CD4-positive, alpha-beta T cell treated with Interleukin-4 for 1 hour (primary cell): ENCODE measurements at places on chromosomes 4 and X.

- peak; percentile 45 for DNase-seq
Observed at GRCh38 chr4:107736924-107737448, 17.0 kb upstream of the PAPSS1 start.

- DNase-seq: no peak
Observed at GRCh38 chr4:165301833-165302232, 25.6 kb upstream of the MSMO1 start.

- no peak for DNase-seq
Observed at GRCh38 chrX:54473993-54474859, 21.8 kb downstream of the FGD1 start.

- DNase-seq: no peak
Observed at GRCh38 chrX:554271-554670, 76.3 kb upstream of the SHOX start.

DNA sequence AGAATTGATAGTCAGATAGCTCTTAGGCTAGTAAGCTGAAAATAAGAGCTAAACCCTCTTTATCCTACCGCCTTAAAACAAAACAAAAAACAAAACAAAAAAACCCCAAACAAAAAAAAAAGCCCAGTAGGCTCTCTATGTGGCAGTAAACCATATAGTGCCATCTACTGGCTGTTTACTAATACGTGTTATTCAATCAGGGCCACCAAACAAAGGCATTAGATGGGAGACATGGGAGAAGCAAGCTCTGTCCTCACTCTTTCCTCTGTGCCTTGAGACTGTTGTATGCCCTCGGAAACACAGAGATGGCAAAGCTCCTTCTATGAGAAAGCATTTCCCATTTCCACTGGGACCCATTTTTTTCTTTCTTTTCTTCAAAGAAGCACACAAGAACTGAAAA is 148.8 kb upstream of the MID1 start:
- no peak for DNase-seq

DNA sequence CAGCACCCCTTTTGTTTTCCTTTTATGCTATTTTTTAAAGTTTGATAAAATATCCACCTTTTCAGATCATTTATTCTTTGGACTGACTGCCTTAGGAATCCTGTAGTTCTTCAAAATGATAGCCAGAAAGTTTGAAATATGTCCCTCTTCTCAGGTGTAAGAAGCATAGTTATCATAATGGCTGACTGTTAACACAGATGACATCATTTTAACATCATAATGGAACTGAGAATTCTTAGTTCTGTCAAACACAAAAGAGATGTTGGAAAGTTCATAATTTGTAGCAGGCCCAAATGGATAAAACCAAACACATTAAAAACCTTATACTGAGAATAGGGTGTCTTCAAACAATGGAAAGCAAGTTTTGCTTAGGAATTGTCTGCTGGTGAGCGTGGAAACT is 1254.4 kb downstream of the ADGRL3 start:
- no peak for DNase-seq
